ENCODE measurements at places on chromosomes 3 and 15.

- DNase-seq = no peak
Observed at GRCh38 chr15:90520365-90520764, 9.4 kb upstream of the CRTC3 start.

GRCh38 chr3:12974819-12975218 lies 98.4 kb downstream of the IQSEC1 start:
- no peak for DNase-seq

GRCh38 chr3:39251576-39251975 lies 28.3 kb downstream of the CX3CR1 start:
- DNase-seq = no peak

- no peak for DNase-seq
Observed at GRCh38 chr3:196174652-196175051, 36.5 kb downstream of the ZDHHC19 start.

DNA sequence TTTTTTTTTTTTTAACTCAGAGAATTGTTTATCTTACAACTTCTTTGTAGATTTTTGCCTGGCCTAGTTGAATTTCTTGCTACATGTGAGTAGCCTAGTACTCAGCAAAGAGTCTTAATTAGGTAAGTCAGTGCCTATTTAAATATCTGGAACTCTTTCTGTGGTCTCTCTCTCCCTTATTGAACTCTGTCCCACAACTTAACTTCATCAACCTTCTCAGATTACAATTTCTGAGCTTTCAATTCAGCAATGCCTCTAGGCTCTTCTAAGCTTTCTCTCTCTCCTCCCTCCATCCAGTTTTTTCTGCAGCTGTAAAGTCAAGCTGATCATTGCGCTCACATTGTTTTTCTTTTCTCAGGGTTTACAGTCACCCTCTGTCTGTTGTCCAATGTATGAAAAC lies 517.6 kb upstream of the ROBO1 start:
- DNase-seq = no peak

GRCh38 chr3:147760941-147761340 lies 351.8 kb downstream of the ZIC1 start:
- DNase-seq = no peak

- DNase-seq = no peak
Observed at GRCh38 chr3:149559525-149559924, 85.0 kb downstream of the TM4SF4 start.

- DNase-seq = no peak
Observed at GRCh38 chr15:87638554-87639083, 617.9 kb downstream of the NTRK3 start.

- no peak for DNase-seq
Observed at GRCh38 chr15:38076786-38077185, 142.3 kb downstream of the TMCO5A start.

GRCh38 chr3:126358816-126359181 lies 1.6 kb upstream of the KLF15 start:
- DNase-seq = no peak

DNA sequence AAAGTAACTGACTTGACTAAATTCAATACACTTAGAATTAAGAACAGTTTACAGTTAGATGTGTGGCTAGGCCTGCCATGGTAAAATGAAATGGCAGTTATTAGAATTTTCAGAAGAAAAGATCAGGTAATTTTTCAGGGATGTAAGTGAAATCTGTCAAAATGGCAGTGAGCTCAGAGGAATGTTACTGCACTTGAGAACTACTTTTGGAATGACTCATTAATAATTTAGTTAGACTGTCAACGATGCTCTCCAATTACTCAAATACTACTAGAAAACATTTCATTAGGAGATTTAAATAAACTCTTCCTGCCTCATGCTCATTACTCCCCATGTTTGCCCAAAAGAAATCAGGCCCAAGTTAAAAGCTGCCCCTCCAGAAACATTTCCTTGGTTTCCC lies 84.4 kb downstream of the RFTN1 start:
- DNase-seq = no peak

DNA sequence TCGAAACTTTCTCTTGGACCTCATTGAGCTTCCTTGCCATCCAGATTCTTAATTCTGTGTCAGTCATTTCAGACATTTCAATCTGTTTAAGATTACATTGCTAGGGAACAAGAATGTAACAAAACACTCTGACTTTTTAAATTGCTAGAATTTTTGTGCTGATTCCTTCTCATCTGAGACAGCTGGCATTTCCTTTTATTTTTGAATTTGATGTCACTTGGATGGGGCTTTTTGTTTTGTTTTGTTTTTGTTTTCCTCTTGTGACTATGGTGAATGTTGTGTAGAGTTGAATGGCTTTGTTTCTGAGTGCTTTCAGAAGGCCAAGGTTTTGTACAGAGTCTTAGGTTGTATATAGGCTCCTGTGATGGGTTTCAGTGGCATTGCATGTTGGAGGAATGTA lies 1129.3 kb downstream of the NAALADL2 start:
- DNase-seq = no peak

DNA sequence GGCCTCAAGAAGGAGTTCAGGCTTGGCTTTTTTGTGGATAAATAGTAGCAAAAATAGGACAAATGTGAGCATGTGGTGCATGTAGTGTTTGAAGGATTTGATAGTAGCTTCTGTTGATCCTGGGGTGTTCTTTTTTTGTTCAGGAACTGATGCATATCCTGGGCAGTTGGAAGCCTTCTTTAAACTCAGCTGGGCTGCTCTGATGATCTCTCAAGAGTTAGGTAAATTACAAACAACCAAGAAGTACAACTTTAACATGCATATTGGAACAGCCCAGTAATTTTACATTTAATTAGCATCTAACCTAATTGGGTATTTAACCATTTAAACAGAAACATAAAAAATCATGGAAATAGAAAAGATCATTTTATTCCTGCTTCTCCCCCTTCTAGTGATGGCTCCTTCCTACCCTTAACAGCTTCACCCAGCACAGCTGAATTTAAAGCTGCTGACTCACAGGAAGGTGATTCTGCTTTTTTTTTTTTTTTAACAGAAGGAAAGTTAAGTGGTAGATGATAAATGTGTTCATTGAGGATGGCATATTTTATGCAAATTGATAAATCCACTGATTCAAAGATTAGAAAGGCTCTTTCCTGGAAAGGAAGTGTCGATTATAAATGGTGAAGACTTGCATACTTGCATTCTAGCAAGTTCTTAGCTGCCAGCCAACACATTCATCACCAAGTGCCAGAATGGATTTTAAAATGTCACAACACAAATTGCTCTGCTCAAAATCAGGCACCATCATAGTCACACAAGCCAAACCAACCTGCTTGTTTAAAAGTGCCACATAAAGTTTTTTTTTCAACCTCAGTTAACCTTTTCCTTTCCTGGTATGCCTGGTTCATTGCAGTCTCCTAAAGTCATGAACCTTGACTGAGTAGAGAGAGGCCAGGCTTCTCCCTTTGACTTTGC lies 20.0 kb downstream of the SLC35G2 start:
- DNase-seq = no peak

GRCh38 chr3:56829533-56829932 lies 27.8 kb upstream of the ARHGEF3 start:
- DNase-seq = no peak

DNA sequence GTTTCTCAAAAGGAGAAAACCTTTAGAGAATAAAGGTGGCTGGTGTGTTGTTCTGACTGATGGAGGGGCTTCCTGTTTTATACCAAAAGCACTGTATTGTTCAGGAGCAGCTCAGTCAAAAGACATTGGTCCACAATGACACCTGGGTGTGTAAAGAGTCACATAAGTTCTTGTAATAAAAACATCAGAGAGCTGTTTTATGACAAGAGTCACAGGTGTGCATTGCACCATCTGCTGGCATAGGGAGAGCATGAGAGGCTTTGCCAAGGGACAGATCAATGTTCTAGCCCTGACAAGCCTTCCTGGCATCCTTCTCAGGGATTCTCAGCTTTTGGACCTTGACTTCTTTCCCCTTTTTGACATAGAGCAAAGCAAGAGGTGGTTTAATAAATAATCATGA lies 20.4 kb downstream of the ARPP21 start:
- DNase-seq = no peak

DNA sequence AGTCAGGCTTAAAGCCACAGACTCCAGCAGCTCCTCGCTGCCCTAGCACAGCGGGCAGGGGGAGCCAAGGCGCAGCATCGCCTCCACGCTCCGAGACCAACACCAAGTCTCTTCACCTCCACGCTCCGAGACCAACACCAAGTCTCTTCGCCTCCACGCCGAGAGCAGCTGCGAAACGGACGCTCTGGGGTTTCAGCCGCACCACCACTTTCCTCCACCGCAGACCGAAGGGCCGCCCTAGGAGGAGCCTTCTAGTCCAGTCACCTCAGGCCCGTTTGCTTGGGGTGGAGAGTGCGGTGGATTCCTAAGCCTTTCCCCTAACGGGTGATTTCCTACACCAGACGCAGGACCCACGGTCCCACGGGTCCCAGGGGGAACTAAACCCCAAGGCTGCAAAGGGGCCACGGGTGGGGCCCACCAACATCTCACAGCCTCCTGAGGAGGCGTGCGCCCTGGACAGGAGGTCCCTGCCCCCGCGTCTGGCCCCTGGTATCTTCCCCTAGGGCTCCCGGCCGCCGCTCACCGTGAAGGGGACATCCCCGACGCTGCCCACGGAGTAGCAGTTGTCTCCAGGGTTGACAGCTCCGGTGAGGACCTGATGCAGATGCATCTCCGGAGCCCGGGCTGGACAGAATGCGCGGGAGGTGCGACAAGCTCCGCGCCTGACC lies 501 bp downstream of the DMXL2 start:
- DNase-seq = peak; percentile 1

DNA sequence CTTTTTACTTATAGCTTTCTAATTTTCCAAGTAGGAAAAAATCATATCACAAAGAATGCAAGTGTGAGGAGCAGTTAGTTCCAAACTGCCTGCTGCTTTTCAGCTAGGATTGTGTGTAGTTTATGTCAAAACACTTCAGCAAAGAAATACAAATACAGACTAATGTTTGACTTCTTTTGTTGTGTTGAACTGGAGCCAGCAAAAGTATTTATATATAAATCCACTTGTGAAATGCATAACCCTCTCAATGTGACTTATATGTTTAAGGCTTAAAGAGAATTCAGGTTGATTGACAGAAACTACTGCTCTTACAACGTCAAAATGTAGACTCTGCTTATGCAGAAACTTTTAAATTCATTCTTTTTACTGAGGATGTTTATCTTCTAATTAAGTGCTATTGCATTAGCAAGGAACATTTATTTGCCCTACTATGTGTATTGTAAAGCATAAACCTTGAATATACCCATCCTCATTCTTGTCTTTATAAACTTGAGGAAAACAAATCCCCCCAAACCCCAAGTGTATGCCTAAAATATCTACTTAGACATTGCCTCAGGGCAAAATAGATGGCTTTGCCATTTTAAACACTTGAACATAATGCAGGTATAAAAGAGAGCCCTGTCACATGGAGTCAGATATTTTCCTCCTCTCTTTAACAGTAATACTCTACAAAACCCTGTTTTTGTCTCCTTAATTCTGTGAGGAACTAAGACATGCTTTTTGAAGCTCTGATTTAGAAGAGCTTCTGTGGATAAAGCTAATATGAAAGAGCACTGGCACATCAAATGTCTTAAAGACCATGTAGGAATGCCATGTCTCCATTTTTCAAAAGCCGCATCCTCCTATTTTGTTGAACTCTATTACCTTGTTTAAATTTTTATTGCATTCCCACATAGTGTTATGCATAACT lies 302.8 kb upstream of the TBC1D5 start:
- DNase-seq = no peak

DNA sequence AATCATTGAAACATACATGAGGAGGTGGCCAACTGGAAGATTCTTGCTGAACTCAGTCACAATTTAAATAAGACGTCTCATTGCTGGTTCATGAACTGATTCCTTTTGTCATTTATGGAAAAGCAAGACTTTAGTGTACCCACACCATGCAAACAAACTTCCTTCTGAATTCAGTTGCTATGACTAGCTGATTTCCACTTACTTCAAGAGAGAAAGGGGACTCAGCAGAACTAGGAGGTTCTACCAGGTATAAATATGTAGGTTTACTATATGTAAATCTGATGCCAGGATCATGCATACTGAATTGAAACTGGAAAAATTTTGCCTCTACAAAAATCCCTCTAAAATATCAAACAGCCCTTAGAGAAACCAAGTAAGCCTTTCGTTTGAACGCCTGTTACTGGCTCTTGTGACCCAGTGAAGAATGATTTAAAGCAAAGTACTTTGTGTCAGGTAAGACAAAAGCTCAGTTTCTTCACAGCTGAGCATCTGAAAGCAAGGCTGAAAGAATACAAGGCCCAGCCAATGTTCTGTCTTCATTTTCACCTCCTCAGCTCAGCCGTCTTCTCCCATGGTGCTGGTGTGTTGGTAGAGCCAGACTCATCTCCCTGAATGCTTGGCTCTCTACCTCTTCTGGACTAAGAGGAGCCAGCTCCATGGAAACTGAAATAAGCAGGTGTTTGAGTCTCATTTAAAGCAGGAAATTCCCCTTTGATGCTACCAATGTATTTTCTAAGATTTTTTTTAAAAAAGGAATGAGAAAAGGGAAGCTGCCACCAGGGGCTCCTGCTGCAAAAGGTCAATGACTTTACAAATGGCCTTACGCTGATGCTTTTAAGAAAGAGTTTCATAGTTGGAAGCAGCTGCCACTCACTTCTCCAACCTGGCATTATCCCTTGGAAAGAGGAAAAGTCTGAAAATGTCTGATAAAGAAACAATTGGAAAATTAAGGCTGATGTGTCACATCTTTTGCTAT lies 301.6 kb downstream of the EFHB start:
- DNase-seq = no peak

DNA sequence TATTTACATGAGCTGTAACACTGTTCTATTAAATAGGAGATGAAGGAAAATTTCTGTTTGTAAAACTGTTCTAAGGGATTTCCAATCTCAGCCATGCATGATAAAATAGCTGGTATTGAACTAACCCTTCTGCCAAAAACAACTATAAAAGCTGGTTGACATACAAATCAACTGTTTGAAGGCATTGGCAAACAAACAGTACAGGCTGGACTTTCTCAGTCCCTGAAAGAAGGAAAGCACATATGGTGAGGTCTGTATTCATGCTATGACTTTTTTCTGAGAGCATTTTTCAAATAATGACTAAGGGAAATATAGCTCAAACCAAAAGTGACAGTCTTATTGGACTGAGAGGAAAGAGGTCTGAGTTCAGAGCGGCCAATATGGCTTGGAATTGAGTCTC lies 117.0 kb upstream of the CCDC54 start:
- DNase-seq = no peak

GRCh38 chr3:171622126-171622525 lies 161.9 kb upstream of the TNIK start:
- no peak for DNase-seq

- DNase-seq = no peak
Observed at GRCh38 chr3:71260782-71261181, 322.7 kb downstream of the FOXP1 start.

DNA sequence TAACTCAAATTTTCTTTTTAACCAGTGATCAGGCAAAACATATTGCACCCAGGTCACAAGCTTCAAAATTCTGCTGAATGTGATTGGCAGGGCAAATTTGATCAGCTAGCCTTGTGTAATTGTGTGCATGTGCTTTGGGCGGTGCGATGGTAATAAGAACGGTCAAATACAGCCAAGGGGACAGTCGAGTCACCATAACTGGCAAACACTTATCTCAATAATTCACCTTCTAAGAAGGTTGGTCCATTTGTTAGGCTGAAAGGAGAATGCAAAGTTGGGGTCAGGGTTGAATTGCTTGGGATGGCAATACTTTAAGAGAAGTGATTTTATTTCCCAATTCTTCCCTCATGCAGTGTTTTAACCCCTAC lies 302.4 kb upstream of the PDZRN3 start:
- no peak for DNase-seq

GRCh38 chr3:77464111-77464688 lies 424.3 kb downstream of the ROBO2 start:
- DNase-seq = no peak

GRCh38 chr3:106675451-106675850 lies 701.8 kb upstream of the CCDC54 start:
- DNase-seq = no peak

Data from stimulated activated CD4-positive, alpha-beta T cell treated with anti-CD3 and anti-CD28 coated beads, TNF-alpha, amount 100 ng/mL, for 1 hour (primary cell).